Retina (tissue), 1 donor: ENCODE measurements at places on chromosomes 4 and X.
A peak's percentile ranks its signal among the peaks of the same experiment; 100 is the strongest.

DNA sequence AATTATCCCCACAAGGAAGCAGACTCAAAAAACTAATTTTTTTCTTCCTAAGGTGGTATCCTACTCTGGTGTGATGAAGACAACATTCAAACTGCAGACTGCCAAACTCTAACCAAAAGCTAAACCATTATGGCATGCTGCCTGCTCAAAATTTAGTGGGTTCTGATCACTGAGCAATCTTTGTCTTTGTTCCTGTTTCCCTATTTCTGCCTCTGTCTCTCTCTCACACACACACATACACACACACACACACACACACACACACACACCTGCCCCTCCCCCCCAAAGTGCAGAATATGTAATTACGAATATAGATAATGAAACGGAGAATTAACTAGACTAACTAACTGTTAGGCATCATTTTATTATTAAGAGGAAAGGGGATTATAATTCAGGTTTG, 1278.6 kb downstream of the PCDH7 start:
- no peak for DNase-seq

- DNase-seq, result no peak
Measured at GRCh38 chrX:71236836-71237235, 13.8 kb downstream of the GJB1 start.

- peak; percentile 23 for DNase-seq
Measured at GRCh38 chrX:16882169-16882568, 12.0 kb upstream of the RBBP7 start.

DNA sequence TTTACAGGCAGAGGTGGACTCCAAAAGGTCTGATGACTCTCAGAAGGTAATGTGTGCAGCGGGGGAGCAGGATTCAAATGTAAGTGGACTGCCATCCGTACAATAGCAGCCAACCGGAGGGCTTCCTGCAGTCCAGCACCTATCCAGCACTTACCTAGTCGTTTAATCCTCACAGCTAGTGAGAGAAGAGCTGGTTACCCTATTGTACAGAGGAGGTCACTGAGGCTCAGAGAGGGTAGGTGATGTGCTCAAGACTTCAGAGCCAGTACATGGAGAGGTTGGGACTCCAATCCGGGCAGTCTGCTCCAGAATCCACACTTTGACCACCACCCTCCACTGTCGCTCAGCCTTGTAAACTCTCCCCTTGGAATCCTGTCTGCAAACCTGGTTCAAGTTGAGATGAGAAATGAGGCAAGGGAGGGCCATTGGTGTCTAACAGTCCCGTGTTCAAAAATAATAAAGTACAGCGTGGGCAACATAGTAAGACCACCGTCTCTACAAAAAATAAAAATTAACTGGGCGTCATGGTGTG, 22.5 kb upstream of the JAKMIP1 start:
- peak; percentile 66 for DNase-seq

DNA sequence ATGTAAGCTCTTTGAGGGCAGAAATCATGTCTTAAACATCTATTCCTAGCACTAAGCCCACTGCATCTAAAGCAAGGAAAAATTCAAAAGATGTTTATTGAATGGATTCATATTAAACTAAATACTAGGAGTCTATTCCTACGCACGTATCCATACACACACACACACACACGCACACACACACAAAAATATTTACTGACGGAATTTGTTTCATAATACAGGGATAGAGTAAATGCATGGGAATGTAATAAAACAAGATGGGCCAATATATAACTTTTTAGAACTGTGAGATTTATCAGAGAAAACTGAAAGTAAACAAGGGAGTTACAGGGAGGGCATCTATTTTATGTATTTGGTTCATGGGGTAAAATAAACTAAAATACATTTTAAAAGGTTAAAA, 57.6 kb downstream of the WDFY3 start:
- no peak for DNase-seq
